Ureter (tissue), 1 donor: ENCODE measurements at places on chromosomes 2 and 18. TPM values are rescaled to one million over a fixed set of nuclear protein-coding genes. Genes with fewer than 3 reads are reported as not detected.

DNA sequence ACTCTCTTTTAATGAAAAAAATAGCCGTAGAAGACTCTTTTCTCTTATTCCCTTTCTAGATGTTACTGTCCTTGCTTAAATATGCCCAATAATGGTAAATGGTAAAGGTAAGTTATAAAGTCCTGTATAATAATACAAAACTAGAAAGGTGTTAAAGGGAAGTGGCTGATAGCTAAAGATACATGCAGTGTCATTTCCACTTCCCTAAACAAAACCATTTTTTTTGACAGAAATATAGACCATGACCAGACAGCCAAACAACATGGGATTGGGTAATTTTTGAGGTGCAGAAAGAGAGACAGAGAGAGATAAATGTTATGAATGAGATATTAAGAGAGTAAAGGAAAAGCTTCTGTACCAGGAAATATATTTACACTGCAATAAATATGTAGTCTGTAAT, 731.7 kb upstream of the REG3G start:
- no peak for DNase-seq

DNA sequence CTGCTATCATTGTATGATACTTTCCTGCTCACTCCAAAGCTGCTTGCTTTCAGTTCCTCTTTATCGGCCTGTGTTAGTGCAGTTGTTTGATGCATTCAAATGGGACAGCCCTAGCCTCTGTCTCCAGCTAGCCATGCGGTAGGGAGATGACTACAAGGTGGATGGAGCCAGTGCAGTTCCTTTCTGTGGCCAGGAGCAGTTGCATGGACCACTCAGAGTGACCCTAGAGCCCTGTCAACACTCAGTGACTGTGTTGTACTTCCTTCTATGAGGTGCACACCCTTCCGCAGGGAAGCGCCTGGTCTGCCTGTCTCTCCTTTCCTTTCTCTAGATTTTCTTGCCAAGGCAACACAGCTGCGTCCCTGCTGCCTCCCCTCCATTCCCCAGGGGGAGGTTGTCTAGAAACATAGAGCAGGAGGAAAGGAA, 33.8 kb downstream of the KCNS3 start:
- DNase-seq: no peak

GRCh38 chr18:50671376-50671775, 111.5 kb downstream of the MAPK4 start:
- no peak for DNase-seq

GRCh38 chr2:85852152-85852840, 36.5 kb downstream of the ST3GAL5 start:
- peak; percentile 34 for DNase-seq

GRCh38 chr18:48836231-48836805, 114.4 kb downstream of the SMAD7 start:
- DNase-seq: no peak

- DNase-seq: no peak
These were observed 49.4 kb downstream of the AGAP1 start for GRCh38 chr2:235543128-235543750.

DNA sequence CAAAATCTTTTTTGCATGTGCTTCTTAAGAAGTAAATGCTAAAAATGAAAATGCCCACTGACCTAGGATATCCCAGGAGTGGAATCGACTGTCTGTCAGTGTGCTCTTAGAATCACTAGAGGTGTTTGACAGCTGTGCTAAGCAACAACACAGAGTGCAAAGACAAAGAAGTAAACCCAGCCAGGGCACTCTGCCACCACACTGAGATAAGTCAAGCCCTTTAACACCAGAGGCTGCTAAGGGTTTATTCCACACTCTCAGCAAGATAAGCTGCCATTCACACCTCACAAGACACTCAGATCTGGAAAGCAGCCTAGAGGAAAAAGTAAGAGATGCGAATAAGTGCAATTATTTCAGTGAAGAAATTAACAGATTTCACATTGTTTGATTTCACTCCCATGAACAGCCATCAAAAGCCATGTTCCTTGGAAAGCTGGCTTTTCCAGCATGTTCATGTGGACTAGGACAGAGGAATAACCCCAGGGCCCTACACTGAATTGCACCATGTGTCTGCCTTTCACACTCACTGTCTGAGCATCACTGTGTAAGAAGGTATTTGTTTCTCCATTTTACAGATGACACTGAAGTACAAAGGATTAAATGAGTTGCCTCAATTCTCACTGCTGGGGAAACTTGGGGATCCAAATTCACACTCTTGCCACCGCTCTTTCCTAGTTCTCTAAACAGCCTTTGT, 6.0 kb upstream of the BMP10 start:
- no peak for DNase-seq

DNA sequence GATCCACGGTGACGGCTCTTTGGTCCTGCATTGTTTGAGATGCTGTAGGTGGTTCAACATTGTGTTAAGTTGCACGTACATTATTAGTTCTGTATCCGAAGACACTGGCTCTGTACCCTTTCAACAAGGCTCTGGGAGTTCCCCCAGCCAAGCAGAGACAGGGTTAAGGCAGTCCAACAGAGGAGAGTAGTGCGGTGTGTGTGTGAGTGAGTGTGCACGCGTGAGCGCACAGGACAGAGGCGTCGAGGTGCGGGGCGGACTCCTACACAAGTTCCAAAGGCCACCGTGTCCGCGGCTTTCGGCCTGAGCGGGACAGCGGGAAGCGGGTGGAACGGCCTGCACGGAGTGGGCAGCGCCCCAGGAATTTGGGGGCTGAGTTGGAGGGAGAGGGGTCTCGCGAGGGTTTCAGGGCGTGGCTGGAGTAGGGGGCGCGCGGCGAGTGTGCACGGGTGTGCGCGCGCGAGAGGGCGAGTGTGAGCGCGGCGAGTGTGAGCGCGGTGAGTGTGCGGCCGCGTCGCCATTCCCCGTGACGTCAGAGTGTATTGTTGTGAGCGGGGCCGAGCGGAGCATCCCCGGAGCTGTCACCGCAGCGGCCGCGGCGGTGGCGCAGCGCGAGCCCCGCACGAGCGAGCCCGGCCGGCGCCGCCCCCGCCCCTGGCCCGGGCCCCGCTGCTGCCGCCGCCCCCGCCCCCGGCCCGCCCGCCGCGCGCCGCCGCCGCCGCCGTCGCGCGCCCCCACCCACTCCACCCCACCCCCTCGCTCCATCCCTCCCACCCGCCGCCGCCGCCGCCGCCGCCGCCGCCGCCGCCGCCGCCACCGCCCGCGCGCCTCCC, at the start of gene ASXL3:
TSS of gene ASXL3 (plus strand) at position 535 of the 833 bp plus-strand sequence. CDS start 413 bp downstream, outside the sequence.
- DNase-seq: no peak

- no peak for DNase-seq
These were observed 102.9 kb downstream of the SLC39A10 start for GRCh38 chr2:195759877-195760276.

GRCh38 chr2:44168681-44169154, at the start of gene PPM1B:
PPM1B (plus strand) TSS chr2:44168875; CDS start chr2:44201200, 32,325 bp downstream.
- no peak for DNase-seq

DNA sequence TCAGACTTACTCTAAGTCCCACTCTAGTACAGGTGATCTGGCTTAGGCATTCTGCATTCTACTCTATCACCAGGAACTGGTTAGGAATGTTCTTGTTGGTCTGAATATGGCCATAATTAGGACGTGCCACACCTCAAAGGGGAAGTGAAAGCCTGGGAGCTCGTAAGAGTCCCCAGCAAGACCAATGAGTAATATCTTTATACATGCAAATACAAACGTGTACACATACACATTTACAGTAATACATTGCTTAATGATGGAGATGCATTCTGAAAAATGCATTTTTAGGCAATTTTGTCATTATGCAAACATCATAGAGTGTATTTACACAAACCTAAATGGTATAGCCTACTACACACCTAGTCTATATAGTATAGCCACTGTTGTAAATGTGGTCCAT, 19.5 kb upstream of the ERCC3 start:
- DNase-seq: no peak

- DNase-seq: no peak
These were observed 719.4 kb upstream of the CELF4 start for GRCh38 chr18:38284972-38285371.

- DNase-seq: no peak
These were observed 114.1 kb downstream of the CRIM1 start for GRCh38 chr2:36469710-36470109.

DNA sequence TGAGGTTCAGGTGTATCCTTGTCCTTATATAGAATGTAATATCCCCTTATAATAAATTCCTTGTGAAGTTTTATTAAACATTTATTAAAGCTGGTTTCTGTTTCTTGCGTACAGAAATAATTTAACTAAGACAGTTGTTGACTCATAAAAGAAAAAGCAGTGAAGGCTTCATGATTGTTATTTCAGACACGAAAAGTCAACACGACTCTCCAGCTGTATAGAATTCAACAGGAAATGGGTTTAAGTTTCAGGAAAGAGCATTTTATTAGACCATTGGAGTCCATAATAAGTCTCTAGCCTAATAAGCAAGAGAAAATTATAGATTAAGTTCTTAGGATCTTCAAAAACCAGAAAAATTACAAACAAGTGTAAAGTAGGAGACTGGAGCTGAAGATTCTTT, 62.2 kb downstream of the KCNE4 start:
- no peak for DNase-seq

GRCh38 chr2:174704642-174705041, 59.6 kb downstream of the CHRNA1 start:
- no peak for DNase-seq

DNA sequence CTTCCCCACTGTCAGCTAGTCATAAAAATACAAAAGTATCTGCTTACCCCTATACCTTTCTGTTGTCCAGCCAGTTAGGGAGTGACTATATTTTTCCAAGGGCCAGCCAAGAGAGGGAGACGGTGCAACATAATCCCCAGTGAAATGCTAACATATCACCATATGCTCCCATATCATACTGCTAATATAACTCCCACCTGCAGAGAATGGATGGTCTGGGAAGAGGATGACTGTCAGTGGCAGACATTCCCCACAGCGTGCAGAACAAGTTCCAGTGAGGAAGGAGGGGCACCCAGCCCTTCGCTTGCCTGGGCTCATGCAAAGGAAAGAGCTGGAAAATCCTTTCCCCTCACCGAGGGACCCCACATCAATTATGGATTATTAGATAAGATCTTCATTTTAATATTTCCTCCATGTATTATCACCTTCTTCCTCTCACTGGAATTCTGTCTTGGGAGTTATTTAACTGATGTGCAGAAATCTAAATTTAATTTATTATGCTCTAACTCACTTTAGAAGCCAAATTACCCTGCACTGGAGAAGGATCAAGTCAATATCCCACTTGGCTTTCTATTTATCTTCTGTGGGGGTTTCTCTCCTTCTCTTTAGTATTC, 135.6 kb downstream of the GALNT14 start:
- no peak for DNase-seq

DNA sequence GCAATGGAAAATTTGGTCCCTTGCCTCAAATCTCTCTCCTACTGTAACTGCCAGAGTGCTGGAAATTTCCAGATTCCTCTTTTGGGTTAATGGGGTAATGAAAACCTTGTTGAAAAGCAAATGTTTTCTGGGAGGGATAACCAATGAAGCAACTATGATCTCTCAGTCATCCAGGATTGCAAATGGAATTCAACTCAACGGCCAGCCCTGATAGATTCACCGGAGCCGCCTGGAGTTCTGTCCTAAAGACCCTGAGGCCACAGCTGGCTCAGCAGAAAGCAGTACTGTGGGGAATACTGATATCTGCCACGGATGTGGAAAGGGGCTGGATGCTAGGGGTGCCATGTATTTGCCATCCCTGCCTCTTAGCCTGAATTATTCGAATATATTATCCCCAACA, 167.8 kb downstream of the NRP2 start:
- no peak for DNase-seq

DNA sequence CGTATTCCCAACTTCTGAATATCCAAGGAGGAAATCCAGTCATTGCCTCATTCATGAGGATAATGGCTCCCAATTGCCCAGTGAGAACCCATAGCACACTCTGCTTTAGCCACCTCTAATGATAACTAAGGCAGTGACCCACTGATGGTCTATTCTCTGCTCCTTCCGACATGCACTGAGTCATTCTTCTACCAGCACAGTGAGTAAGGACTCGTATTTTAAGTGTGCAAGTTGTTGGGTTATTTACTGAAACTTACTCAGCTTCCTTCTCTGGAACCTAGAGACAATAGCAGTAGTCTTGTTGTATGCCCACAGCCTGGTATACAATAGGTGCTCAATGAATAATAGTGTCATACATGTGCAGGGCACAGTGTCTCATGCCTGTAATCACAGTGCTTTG, 81.1 kb upstream of the ZNF397 start:
- DNase-seq: no peak

GRCh38 chr2:147182260-147182659, 662.6 kb upstream of the ACVR2A start:
- DNase-seq: no peak

DNA sequence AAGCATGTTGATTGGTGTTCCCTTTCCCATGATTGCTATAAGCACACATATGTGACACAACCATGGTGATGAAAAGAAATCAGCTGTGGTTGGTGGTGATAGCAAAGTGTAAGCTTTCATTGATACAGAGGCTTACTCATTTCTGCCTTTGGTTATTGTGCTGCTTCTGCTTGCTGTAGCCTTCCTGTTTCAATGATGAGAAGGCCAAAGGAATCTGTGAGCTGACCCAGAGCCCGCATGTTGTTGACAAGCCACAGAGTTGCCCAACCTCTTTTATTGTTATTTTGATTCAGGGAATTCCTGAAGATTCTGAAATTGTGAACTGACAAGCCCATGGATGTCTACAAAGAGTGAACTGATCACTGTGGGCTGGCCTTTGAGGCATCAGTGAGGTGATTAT, 164.4 kb downstream of the TMEFF2 start:
- no peak for DNase-seq

DNA sequence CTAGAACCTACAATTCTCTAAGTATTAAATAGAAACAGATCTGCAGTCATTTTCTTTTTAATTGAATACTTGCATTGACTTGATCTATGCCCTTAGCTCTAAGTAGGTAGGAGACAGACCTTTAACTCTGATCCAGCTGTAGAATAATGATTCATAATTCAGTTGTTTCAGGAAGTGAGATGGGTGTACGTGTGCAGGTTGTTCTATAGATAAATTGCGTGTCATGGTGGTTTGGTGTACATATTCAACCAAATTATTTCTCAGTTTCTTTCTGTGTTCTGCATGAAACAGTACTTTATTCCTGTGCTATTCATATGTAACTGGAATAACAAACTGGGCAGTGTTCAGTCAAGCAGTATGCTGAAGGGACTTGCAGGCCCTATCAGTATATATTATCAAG, 34.3 kb upstream of the CD226 start:
- no peak for DNase-seq

CD207 gene
- total RNA-seq: 1.3 TPM

AQP12B gene
- total RNA-seq: not detected

CIDEA gene
- total RNA-seq: not detected

NFE2L2 gene
- 190 TPM for total RNA-seq

TDRD15 gene
- 0.10 TPM for total RNA-seq

CCDC74B gene
- 1.7 TPM for total RNA-seq
